ENCODE measurements at places on chromosomes 5 and 9. TPM values are rescaled to one million over a fixed set of nuclear protein-coding genes. Genes with fewer than 3 reads are reported as not detected.
A peak's percentile ranks its signal among the peaks of the same experiment; 100 is the strongest.

GRCh38 chr9:134635351-134636148 is 6.1 kb upstream of the COL5A1 start:
- H3K4me3 ChIP-seq, result no peak overlapping the region
- H3K4me1 ChIP-seq, result peaks cover 5% of the 10 kb centered on the region
- no peaks in the 10 kb centered on the region for H3K36me3 ChIP-seq
- peaks cover 21% of the 10 kb centered on the region for H3K27me3 ChIP-seq

DNA sequence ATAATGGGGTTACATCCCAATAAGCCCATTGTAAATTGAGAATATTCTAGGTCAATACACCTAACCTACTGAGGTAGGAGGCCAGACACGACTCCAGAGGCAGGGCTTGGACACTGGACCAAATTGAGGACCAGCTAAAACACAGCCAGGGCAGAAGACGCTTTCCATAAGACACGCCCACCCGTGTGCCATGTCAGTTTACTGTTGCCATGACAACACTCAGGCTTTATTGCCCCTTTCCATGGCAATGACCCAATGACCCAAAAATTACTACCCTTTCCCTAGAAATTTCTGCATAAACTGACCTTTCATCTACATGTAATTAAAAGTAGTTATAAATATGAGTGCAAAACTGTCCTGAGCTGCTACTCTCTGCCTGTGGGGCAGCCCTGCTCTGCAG is 31.5 kb downstream of the SLC22A4 start:
- no peaks in the 10 kb centered on the region for H3K4me1 ChIP-seq
- no peaks in the 10 kb centered on the region for H3K27me3 ChIP-seq
- H3K36me3 ChIP-seq, result no peaks in the 10 kb centered on the region
- H3K27ac ChIP-seq, result no peak overlapping the region
- DNase-seq, result no peak

DNA sequence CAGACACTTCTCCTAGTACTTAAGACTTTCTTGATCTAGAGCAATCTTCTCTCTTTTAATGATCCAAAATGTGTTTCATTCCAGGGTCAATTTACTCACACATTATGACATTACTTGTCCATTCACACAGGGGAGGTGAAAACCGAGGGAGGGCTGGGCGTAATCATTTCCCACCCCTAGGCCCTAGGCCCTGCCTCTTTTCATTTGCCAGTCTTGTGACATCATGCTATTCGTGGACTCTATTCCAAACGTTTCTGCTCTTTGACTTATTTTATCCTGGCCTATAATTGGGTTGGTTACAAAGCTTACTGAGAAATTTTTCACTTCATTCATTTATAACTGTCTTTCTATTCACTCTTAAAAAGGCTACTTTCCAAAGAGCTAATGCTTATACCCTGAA is 2.4 kb downstream of the DCAF12 start:
- peaks cover 5% of the 10 kb centered on the region for H3K27me3 ChIP-seq
- no peak overlapping the region for H3K27ac ChIP-seq
- H3K36me3 ChIP-seq, result no peaks in the 10 kb centered on the region
- DNase-seq, result no peak
- peak overlapping the region; percentile 67 for H3K4me3 ChIP-seq

DNA sequence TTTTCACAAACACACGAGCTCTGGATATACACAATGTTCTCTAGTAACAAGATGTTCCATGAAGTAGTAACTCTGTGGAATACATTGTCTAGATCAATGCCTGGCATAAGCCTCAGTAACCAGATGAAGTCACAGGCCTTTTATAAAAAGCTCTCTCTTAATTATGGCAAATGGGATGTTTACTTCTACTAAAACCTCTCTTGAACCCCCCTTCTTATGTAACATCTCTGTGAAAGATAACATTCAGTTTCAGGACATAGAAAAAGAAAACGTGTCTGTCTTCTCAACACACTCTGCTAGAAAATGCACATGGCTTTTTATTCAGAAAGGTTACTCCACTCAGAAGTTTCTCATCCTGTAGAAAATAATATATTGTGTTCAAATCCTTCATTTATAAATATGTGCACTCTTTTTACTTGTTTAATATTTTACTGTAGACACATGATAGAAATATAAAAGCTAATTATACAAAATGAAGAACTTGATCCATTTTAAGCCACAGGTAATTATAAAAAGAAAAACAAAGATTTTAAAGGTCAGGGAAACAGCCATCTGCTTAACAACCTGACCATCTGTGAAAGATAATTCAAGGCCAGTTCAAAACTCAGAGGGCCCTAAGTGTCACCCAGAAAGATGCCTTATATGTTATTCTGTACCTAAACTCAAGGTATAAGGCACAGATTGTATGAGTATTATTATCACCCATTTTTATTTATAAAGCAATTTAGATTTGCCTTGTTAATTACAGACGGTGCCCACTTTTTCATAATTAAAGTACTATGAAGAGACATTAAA is 812.0 kb downstream of the CDH18 start:
- no peaks in the 10 kb centered on the region for H3K36me3 ChIP-seq
- H3K27ac ChIP-seq, result peak overlapping the region; percentile 97
- peaks cover 3% of the 10 kb centered on the region for H3K27me3 ChIP-seq
- DNase-seq, result no peak
- H3K4me1 ChIP-seq, result peaks cover 31% of the 10 kb centered on the region
- peak overlapping the region; percentile 34 for H3K4me3 ChIP-seq

DNA sequence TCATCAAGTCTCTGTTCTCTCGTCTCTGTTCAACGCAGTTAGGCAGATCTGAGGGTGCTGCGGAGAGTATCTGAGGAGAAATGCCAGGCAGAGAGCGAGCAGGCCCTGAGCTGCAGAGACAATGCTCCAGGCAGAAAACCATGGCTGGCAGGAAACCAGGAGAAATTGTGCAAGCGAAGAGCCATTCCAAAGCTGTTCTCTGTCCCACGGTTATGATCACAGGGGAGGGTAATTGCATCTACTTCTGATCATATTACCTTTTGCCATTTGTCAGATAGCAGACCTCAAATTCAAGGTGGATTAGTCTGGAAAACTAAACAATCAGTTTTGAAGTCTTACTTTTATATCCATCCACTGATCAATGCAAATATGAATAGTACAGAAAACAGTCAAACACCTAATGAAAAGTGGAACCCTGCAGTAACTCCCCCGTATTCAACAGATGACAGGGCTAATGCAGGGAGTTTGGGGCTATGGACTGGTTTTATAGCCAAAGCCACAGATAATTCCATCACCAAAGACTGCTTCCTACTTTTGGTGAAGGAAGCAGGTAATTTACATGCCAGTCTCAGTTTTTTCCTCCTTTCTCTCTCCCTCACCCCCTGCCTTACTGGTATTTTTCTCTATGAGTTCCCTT is 228.0 kb downstream of the DCP2 start:
- peak overlapping the region; percentile 69 for H3K4me3 ChIP-seq
- peaks cover 42% of the 10 kb centered on the region for H3K4me1 ChIP-seq
- H3K27me3 ChIP-seq, result peaks cover 2% of the 10 kb centered on the region
- no peak for DNase-seq
- no peaks in the 10 kb centered on the region for H3K36me3 ChIP-seq

DNA sequence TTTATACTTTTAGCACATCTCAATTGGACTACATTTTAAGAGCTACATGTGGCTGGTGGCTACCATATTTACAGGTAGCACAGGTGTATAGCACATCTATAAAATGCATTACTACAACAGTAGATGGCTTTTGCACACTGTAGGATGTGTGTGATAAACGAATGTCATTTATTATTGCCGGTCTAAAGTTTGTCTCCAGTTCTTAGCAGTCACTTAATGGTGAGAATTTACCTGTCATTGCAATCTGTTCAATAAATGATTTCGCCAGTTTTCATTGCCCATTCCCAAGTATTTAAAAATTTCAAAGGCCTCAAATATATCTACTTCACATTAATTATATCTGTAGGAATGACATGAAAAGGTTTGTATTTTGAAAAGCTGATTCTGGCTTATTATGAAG is 15.9 kb downstream of the SCAMP1 start:
- H3K27me3 ChIP-seq, result no peaks in the 10 kb centered on the region
- no peak for DNase-seq
- no peaks in the 10 kb centered on the region for H3K36me3 ChIP-seq

GRCh38 chr5:54469622-54470021 is 14.1 kb downstream of the HSPB3 start:
- peaks cover 3% of the 10 kb centered on the region for H3K4me1 ChIP-seq
- H3K27me3 ChIP-seq, result peaks cover 6% of the 10 kb centered on the region
- H3K27ac ChIP-seq, result no peak overlapping the region
- H3K4me3 ChIP-seq, result no peak overlapping the region
- no peak for DNase-seq

- no peaks in the 10 kb centered on the region for H3K4me1 ChIP-seq
- DNase-seq, result no peak
- no peaks in the 10 kb centered on the region for H3K36me3 ChIP-seq
- H3K27ac ChIP-seq, result no peak overlapping the region
- H3K27me3 ChIP-seq, result no peaks in the 10 kb centered on the region
- H3K4me3 ChIP-seq, result no peak overlapping the region
Observed at GRCh38 chr5:133565993-133566392, 46.3 kb downstream of the FSTL4 start.

DNA sequence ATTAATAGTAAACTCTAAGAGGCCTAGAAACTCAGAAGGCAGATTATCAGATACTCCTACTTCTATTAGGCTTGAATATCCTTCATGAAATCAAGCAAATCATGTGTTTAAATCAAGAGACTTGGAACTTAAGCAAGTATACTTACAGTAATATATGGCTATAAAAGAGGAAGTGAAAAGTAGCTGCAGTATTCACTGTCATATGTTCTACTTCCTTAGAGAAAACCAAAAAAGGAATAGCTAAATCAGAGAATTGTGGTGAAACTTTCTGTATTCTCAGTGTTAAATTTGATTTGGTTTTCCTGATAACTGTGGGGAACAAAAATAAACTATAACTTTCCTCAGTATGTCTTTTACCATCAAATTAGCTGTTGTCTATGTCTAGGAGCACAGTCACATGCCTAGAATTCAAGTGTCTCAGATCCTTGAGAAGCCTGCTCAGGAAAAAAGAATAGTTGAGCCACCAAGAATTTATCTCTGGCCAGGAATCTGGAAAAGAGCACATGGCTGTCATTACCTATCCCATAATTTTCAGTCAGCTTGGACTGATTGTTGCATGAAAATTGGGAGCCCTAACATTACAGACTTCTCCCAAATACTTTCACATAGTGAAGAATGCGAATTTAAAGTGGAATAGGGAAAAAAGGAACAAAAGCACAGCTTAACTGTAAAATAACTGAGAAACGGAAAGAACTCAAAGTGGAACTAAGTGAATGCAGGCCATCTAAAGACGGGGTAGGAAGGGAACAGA is 1.7 kb downstream of the FKBP15 start:
- DNase-seq, result no peak
- peaks cover 5% of the 10 kb centered on the region for H3K27me3 ChIP-seq
- H3K4me1 ChIP-seq, result peaks cover 11% of the 10 kb centered on the region
- peak overlapping the region; percentile 94 for H3K4me3 ChIP-seq
- no peaks in the 10 kb centered on the region for H3K36me3 ChIP-seq

DNA sequence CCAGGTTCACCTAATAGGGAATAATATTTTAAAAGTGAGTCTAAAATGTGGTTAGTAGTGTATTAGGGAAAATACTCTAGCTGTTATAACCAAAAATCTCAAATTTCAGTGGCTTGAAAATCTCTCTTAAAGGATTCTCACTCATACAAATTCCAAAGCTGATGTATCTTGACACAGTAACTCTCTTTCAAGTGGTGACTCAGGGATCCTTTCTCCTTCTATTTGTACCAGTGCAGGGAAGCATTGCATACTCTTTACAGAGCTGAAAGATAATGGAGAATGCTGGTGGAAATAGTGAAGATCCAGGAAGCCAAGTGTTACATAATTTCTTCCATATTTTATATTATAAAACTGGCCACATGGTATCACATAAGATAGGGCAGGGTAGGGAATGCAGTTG is 560.2 kb upstream of the CDH9 start:
- H3K4me3 ChIP-seq, result no peak overlapping the region
- no peak for DNase-seq
- H3K27me3 ChIP-seq, result no peaks in the 10 kb centered on the region
- no peaks in the 10 kb centered on the region for H3K4me1 ChIP-seq
- H3K36me3 ChIP-seq, result no peaks in the 10 kb centered on the region

- no peak for DNase-seq
- no peaks in the 10 kb centered on the region for H3K27me3 ChIP-seq
- no peak overlapping the region for H3K27ac ChIP-seq
- H3K36me3 ChIP-seq, result no peaks in the 10 kb centered on the region
- H3K4me3 ChIP-seq, result no peak overlapping the region
- no peaks in the 10 kb centered on the region for H3K4me1 ChIP-seq
Observed at GRCh38 chr5:120919017-120919416, 454.9 kb downstream of the PRR16 start.

DNA sequence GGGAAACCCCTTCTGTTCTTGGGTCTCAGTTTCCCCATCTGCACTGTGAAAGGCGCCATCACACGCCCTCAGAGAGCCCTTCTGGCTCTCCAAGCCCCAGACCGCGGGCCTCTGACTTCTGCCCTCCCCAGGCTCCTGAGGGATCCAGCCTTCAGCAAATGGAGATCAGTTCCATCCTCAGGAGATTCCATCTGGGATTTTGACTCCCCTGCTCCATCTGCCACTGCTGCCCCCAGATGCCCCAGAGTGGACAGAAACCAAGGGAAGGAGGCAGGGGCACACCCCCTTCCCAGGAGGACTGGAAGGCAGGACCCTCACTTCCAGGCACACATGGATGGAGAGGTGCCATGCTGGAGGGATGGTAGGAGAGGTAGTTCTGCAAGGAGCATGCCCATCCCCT is 18.7 kb upstream of the RPS14 start:
- peaks cover 25% of the 10 kb centered on the region for H3K4me1 ChIP-seq
- peak overlapping the region; percentile 83 for H3K27ac ChIP-seq
- H3K4me3 ChIP-seq, result no peak overlapping the region
- H3K27me3 ChIP-seq, result peaks cover 4% of the 10 kb centered on the region
- H3K36me3 ChIP-seq, result no peaks in the 10 kb centered on the region

Gene IRGM
- total RNA-seq, result not detected

Gene ICE1
- total RNA-seq, result 56.5 TPM

Gene RMI1
- total RNA-seq, result 24.2 TPM

Gene IER5L
- 36.0 TPM for total RNA-seq

Gene FREM1
- total RNA-seq, result 1.7 TPM

Gene SPINK13
- total RNA-seq, result not detected

Gene COL5A1
- total RNA-seq, result 28.9 TPM

All from glutamatergic neuron (in vitro differentiated cells).